BE2C (cell line): ENCODE measurements at places on chromosomes 7 and 10.

GRCh38 chr7:100126931-100127865, at the start of gene MBLAC1:
Gene MBLAC1 (plus strand): TSS chr7:100126967. CDS start chr7:100127396, 429 bp downstream.
- peak; percentile 88 for DNase-seq

- peak; percentile 25 for DNase-seq
Observed at GRCh38 chr7:69643708-69644445, 45.6 kb downstream of the AUTS2 start.

DNA sequence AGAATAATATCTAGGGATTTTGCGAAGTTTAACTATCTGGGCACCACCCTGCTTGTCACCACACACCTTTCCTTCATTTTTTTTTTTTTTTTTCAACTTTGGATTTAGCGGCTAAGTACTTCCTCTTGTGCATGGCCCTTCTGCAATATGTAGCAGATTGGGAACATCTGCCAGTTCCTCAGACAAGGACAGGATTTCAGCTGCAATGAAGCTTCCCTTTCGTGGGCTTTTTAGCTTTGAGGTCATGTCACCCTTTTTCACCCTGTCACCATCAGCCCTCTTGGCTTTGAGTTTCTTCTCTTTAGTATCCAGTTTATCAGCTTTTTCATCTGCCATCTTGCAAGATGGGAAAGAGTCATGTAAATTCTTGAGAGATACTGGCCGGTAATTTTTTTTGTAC, 81.6 kb upstream of the ETV1 start:
- DNase-seq = no peak

- DNase-seq = no peak
Observed at GRCh38 chr10:125248489-125248888, 88.1 kb upstream of the CTBP2 start.

DNA sequence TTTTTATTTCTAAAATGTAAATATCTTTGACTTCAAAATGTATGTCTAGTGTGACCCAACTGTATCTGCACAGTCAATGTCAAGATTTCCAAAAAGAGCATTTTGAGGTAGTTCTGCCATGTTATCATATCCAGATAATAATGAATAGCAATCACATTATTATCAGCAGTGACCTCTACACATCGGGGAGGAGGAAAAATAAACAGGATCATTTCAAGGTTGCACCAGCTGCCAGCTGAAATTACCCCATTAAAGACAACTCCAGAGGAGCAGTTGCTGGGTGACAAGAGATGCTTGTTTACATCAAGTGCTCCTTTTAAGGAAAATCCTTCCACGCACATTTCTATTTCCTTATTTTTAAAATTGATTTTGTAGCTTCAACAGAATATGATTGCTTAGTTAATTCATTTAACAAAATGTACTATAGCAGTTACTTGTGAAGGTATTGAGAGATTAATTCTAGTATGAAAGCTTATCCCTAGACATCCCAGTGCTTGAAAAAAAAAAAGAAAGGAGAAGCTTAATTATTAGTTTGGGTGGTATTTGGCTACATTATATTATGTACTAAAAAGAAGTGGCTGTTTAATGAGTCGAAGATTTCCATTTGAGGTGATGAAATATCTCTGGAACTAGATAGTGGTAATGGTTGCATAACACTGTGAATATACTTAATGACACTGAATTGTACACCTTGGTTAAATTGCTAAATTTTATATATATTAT, 19.3 kb upstream of the SLC35G1 start:
- DNase-seq = no peak

GRCh38 chr10:44334091-44334490, 50.8 kb downstream of the CXCL12 start:
- DNase-seq = no peak

- DNase-seq = no peak
Observed at GRCh38 chr10:123562387-123562786, 103.8 kb upstream of the GPR26 start.

DNA sequence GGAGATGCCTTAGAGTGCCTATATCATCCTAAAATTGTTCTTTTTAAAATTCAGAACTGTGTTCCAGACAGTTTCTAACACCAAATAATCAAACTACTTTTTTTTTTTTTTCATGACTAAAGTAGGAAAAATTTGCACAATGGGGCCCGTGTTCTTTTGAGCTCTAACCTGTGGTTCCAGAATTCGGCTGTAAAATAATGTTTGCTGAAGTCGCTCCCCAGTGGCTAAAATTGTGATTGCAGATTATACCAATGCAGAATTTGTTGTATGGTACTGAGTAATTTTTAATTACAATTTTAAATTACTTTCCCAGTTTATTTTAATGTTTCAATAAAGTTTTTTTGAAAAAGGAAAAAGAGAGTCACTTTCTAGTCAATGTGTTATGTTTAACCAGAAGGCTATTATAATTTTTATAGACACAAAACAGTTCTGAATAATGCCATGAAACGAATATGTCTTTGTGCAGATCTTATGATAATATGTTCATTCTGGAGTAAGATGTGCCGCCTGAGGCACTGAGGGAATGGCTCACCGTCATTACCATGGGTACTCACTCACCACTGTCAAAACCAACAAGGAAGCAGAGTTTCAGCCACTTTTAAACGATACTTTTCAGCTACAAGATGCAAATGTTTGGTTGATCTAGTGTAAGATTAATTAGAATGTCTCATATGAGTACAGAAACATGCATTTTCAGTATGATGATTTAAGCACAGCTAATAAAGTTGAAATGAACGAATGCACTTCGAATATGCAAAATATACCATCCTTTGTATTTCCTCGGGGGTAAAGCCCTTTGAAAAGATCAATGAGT, 173.6 kb downstream of the PRKCQ start:
- no peak for DNase-seq

GRCh38 chr10:6894405-6894804, 314.3 kb upstream of the PRKCQ start:
- DNase-seq = no peak

DNA sequence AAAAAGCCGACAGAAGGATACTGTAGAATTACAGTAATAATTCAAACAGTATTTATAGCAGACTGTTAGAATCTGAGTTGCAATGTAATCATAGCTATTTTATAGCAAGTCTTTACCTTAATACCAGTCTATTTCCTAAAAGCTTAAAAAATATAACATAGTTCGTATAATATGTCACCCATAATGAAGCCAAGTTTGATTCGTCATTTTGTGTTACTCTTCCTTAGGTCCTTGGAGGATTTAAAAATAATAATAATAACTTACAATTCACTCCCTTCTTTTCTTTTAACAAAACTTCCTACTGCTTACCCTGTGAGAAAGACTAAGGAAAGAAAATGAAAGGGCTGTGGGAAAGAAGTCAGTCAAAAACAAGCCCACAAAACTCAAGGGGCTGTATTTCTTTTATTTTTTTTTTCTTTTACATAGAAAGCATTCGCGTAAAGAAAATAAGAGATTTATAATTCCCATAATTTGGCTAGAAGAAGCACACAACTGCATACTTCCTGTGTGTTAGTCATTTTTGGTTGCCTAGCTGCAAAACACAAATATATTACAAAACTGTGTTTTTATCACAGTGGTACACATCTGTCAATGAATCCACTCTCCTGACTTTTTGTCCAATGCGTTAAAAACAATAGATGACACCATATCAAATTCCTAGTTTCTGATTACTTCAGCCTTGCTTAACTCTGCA, 187.2 kb upstream of the CELF2 start:
- no peak for DNase-seq

DNA sequence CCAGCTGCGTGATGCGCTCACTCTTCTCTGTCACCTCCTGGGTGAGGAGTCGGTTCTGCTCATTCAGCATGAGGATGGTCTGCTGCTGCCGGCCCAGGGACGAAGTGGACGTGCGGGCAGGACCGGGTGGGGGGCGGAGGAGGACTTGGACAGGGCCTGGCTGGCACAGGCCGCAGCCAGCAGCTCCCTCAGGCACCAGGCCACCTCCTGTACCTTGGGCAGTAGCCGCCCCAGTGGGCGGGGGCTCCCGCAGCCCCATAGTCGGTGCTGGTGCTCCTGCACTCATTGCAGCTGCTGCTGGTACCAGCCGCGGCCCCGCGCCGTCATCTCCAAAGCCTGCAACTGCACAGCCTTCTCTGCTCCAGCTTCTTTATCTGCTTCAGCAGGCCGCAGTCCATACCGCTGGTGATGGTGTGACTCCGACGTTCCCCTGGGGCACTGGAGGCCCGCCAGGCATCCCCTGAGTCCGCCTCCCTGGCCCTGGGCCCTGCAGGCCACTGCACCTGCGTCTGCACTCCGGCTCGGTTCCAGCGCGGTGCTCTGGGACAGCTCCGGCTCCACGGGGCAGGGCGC, 884.9 kb upstream of the ZNF722 start:
- DNase-seq = no peak

- no peak for DNase-seq
Observed at GRCh38 chr10:78727251-78727650, 341.5 kb upstream of the ZMIZ1 start.

DNA sequence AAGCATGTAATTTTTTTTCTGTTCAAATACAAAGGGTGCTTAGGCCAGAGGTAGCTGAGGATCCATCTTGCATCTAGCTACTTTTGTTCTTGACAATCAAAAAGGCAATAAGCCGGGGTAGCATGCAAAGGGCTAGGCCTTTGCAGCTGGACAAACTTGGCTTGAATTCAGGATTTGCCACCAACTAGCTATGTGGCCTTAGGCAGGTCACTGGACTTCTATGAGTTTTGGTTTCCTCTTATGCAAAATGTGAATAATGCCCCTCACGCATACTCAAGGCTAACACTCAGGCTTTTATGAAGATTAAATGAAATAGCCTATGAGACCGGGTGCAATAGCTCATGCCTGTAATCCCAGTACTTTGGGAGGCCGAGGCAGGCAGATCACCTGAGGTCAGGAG, 19.3 kb downstream of the GFRA1 start:
- no peak for DNase-seq

GRCh38 chr10:16732376-16732775, 84.8 kb downstream of the RSU1 start:
- DNase-seq = no peak

GRCh38 chr7:135197906-135198655, 13.2 kb downstream of the WDR91 start:
- DNase-seq = no peak

GRCh38 chr7:3000566-3000965, 43.1 kb downstream of the CARD11 start:
- DNase-seq = no peak

GRCh38 chr10:70563230-70563629, 39.3 kb downstream of the PRF1 start:
- DNase-seq = no peak

DNA sequence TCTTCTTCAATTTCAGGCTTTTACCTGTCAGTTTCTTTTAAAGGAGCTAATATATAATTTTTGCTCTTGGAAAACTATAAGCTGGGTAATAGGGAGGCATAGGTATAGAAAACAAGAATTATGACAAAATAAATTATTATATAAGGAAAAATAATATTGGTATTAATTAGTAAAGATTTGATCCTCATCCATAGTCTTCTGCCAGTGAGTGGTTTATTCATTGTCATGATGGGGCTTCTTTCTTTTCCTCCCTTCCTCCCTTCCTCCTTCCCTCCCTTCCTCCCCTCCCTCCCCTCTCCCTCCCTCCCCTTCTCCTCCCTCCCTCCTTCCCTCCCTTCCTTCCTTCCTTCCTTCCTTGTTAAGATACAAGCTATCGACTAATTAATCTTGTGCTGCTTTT, 698.6 kb downstream of the SORCS3 start:
- no peak for DNase-seq

GRCh38 chr7:92762851-92763250, 73.5 kb downstream of the CDK6 start:
- DNase-seq = no peak

DNA sequence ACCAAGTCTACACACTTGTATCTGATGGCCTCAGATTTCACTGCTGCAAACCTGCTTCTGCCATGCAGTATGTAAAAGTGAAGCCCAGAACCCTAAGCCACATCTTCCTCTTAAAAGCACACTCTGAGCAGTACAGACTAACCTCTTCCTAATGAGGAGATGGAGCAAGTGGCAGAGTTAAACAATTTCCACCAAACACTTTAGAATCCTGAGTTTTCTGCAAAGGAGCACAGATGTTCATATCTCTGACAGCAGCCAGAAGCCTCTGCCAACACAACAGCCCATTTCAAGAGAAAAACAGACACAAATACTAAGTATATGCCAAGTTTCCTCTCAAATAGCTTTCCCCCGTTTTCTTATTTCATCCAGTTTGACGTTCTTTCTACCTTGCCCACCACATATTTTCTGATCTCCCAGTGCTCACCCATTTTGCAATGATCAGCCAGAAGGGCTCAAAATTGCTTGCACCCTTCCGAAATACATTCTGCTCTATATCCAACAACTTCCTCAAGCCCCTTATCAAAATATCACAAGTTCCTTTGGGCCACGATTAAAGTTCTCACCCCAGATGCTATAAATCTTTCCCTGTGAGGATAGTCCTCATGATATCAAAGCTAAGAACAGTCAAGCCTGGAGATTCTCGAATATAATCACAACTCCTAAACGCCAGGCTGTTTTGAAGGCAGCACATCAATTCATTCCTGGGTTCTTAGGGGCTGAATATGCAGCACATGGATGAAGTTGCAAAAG, 27.5 kb downstream of the ELMO1 start:
- DNase-seq = no peak

GRCh38 chr10:69842882-69843281, 41.2 kb downstream of the COL13A1 start:
- DNase-seq = no peak

DNA sequence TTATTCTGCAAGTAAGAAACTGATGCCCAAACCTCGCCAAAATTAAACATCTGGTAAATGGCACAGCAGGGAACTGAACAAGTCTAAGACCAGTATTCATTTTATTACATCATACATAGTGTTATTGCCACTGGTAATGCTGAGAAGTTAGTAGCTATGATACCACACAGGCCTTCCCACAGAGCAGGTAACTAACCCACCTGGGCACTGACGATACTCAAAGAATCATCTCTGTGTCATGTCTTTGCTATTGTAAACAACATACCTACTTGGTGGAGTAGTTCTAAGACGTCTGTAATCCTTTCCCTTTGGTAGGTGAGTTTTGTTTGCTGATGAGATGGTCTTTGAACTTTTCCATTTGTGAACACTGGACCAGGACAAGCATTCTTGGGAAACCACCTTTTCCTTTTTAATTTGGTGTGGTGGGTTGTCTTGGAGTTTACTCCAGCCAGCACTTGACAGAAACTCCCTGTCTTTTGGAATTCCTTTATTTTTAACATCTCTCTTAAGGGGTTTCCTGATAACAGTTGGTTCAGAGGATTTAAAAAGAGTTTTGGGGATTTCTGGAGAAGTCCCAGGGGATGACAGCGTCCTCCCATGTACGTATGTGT, 40.9 kb downstream of the PDSS1 start:
- no peak for DNase-seq

- DNase-seq = no peak
Observed at GRCh38 chr10:63304146-63304545, 161.6 kb downstream of the JMJD1C start.

GRCh38 chr10:44460416-44460815, 75.5 kb upstream of the CXCL12 start:
- DNase-seq = no peak

GRCh38 chr10:126394948-126395347, 6.7 kb upstream of the ADAM12 start:
- DNase-seq = no peak

GRCh38 chr10:22489975-22490374, 144.7 kb downstream of the SPAG6 start:
- no peak for DNase-seq

- DNase-seq = no peak
Observed at GRCh38 chr7:47538846-47539311, 43.0 kb downstream of the TNS3 start.
